Foreskin melanocyte (primary cell): ENCODE measurements at places on chromosomes 5 and 9.
A peak's percentile ranks its signal among the peaks of the same experiment; 100 is the strongest.

- no peak for DNase-seq
Measured at GRCh38 chr9:88892724-88893123, 98.5 kb upstream of the S1PR3 start.

GRCh38 chr5:175752826-175753535 is 95.1 kb downstream of the HRH2 start:
- DNase-seq: no peak

DNA sequence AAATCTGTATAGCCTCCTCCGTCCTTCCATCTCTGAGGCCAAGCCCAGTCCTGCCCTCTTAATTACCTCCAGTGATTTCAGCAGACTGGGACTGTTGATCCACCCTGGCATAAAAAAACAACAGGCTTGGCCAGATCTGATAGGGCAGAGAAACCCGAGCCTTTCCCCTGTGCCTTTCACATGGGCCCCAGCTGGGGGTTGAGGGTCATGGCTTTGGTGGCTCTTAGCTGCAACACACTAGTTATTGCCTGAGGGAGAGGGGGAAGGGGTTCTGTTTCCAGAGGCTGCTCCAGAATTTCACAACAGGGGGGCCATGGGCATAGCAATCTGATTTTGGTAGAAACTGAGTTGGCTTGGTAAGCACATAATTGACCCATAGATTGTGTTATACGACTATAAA is 21.2 kb upstream of the PANK3 start:
- DNase-seq: no peak

DNA sequence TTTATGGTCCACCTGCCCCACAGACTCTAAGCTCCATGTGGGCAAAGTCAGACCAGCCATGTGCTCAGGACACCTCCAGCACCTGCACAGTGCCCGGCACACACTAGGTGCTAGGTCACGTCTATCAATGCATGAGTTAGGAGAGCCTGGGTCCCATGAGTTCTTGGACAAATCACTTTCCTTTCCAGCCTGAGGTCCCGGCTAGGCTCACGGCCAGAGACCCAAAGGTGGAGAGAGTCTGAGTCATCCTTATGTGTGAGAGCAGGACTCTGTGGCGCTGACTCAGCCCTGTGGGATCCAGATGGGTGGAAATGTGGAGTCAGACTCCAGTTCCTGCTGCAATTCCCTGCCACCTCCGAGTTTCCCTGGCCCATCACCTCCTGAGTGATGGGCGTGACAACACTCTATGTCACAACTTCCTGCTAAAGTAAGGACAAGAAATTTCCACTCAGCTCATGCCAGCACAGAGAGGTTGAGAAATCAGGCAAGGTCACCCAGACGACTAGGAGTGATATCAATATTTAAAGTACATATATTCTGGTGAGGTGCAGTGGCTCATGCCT is 2.5 kb upstream of the ST6GALNAC4 start:
- no peak for DNase-seq

DNA sequence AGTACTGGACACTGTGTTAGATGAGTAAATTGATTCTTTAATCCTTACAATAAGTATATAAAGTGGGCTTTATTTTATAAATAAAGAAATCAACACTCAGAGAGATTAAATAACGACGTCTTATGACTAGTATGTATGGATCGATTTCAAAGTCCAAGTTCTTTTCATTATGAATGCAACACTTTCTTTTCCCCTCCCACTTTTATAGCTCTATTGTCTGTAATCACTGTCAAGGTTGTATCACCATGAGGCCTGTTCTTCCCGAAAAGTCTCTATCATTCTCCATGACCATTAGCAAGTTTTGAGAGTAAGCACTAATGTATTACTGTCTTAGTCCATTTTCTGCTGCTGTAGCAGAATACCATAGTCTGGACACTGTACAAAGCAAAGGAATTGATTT is 228.4 kb downstream of the TLR4 start:
- DNase-seq: no peak

GRCh38 chr9:74303945-74304344 is 193.2 kb upstream of the RORB start:
- no peak for DNase-seq

DNA sequence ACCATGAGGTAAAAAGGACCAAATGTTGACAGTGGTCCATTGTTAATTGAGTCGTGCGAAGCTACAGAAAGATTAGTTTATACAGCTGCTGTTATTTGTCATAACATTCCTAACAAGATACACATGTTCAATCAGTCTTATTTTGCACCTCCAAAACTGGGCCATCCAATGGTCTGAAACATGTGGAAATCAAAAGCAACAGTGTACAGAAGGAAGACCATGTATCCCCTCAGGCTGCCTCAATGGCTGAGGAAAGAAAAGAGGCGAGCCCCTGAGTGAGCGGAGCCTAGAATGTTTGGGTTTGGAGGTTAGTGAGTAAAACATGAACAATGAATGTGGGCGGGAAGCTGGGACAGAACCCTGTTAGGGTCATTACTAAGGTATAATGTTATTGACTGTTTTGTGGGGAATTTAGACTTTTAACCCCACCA is 35.6 kb downstream of the NFIB start:
- peak; percentile 39 for DNase-seq

DNA sequence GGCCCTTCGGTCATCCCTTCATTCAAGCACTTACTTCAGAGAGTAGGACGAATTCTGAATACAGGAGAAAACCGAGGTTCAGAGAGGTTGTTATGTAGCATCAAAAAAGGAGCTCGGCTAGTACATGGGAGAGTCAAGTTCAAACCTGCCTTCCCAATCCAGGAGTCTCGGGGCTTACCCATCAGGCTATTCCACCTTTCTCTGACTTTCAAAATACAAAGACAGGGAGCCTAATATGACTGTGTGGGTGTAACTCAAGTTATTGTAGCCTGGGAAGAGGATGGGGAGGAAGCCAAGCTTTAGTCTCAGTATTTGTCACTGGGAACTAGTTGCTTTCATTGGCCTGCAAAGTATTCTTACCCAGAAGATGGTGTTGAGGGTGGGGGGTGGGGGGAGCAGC is 274.8 kb upstream of the PANK3 start:
- DNase-seq: no peak

DNA sequence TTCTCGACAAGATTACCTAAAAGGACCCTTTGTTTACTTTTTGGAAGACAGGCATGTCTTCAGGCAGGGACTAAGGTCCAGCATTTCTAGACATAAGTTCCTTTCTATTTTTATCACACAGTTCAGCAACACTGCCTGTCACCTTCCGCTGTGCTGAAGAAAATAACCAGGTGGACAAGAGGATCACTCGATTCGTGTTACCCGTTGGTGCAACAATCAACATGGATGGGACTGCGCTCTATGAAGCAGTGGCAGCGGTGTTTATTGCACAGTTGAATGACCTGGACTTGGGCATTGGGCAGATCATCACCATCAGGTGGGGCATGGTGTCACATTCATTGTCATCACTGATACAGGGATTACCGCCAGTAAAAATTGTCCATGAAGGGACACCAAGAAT is 85.6 kb upstream of the PLPP6 start:
- DNase-seq: no peak

GRCh38 chr5:130050585-130050984 is 146.3 kb downstream of the CHSY3 start:
- DNase-seq: no peak

DNA sequence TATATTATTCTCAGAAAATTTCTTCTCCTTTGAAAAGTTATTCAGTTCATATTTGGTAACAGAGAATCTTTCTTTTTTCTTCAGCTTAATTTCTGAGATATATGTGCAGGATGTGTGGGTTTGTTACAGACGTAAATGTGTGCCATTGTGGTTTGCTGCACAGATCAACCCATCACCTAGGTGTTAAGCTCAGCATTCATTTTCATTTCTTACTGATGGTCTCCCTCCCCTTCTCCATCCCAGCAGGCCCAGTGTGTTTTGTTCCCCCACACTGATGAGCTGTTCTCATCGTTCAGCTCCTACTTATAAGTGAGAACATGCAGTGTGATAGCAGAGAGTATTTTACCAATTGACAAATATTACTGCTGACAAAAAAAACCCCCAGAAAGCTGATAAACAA is 330.0 kb upstream of the CHD1 start:
- no peak for DNase-seq

DNA sequence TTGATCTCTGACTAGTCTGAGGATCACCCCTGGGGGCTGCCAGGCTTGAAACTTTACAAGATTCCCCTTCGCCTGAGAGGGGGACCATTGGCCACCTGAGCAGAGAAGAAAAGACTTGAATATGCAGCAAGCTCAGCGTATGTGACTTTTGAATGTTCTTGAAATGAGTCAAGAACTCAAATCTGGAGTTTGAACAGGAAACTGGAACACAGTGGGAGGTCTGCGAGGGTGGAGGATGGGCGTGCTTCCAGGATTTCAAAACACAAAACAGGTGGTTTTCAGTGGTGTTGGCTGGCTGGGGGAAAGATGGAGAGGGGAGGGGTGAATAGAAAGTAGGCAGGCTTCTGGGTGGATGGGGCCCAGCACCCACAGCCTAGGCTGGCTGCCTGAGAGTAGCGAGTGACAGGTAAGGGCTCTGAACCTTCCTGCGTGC is 40.6 kb downstream of the TMEM174 start:
- DNase-seq: no peak

GRCh38 chr9:98992107-98992884 is 48.6 kb downstream of the COL15A1 start:
- no peak for DNase-seq

GRCh38 chr9:15271403-15271802 is 35.6 kb downstream of the TTC39B start:
- DNase-seq: no peak
